ENCODE measurements at places on chromosomes 3 and 15.
A peak's percentile ranks its signal among the peaks of the same experiment; 100 is the strongest.

- DNase-seq = no peak
These were observed 233.4 kb downstream of the LSAMP start for GRCh38 chr3:116211901-116212300.

- no peak for DNase-seq
These were observed 237.1 kb downstream of the EBLN2 start for GRCh38 chr3:73298243-73299183.

- DNase-seq = peak; percentile 14
These were observed 86.4 kb downstream of the POLR2M start for GRCh38 chr15:57792724-57793449.

DNA sequence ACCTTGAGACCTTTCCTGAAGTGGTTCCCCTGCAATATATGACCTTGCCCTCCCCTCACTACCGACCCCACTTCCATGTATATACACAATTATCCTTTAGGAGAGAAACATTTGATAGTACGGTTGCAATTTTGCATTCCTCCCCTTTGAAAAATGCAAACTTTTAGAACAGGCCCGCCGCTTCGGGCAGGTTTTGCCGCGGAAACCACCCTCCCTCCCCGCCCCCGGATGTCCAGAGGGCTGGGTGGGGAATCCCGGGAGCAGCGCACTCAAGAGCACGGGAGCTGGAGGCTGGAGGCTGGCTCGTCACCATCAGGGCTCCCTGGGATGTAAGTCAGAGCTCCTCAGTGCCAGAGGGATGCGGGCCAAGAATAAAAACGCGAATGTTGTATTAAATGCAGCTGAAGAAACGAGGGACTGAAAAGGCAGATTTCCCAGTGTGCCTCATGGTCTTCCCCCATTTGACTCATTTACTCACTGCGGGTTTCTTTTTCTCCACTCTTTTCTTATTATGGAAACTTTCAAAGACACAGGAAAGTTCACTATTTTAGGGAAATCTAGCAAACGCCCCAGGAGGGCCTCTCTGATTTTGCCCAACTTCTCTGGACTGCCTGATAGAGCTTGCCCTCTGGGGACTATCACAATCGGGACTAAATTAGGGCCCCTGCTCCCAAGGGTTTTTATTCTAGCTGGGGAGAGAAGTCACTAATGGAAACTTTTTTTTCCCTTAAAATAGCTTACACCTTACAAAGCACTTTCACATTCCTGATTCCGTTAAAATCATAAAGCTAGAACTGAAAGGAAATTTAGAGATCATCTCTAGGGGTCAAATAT, 2.9 kb upstream of the USP3 start:
- DNase-seq = no peak

GRCh38 chr3:53250453-53250852, 5.4 kb downstream of the TKT start:
- DNase-seq = no peak

DNA sequence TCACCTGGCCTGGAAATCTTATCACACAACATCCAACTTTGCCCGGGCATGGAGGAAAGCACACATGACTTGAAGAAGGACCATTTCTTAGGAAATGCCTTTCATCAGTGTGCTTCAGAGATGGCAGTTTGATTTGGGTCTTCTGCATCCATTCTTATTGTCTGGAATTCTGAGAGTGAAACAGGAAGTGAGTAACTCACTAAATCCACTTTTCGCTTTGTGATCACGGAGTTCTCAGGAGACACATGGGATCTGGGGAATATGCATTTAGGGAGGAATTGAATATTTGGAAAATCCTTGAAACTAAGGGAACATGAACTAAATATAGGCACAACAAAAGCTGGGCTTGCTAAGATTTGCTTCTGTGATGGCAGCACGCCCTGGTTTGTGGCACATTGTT, 212.5 kb upstream of the FEZF2 start:
- DNase-seq = no peak

DNA sequence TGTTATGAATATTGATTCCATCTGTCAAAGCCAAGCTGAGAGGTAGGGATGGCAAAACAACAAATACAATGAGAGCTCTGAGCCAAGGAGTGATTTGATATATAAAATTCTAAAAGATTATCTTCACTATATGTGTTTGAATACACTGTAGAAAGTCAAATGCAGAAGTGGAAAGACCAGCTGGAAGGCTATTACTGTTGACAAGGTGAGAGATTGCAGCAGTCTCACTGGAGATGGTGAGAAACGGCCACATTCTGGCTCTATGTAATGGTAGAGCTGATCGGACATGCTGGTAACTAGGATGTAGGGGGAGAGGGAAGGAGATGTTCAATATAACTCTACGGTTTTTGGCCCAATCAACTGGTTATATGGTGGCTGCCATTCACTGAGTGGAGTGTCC, 434.2 kb upstream of the SUCLG2 start:
- no peak for DNase-seq

DNA sequence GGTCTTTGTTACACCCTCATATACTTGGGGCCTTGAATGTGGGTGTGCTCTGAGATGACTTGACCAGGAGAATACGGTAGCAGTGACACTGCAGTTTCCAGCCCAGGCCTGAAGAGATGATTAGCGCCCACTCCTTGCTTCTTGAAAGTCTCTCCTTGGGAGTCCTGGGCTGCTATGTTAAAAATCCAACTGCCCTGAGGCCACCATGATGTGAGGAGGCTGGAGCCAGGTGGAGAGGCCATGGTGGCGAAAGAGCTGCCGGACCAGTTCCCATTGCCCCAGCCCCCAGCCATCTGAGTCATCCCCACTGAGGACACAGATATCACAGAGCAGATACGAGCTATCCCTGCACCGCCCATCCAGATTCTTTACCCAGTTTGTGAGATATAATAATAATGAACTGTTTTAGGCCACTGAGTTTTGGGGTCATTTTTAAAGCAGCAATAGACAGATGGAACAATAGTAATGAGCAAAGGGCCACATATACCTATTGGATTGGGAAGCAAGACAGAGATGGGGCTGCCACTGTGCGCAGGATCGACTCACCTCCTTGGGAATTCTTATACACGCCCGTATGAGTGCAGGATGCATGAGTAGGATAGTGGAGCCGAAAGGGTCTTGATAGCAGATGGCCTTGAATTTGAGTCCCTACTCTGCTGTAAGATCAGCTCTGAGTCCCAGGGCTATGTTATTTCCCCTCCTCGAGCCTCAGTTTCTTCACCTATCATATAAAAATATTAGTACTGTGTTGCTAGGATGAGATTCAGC, 12.1 kb upstream of the GATA2 start:
- DNase-seq = no peak

GRCh38 chr3:44093531-44093930, 148.2 kb upstream of the TOPAZ1 start:
- no peak for DNase-seq

DNA sequence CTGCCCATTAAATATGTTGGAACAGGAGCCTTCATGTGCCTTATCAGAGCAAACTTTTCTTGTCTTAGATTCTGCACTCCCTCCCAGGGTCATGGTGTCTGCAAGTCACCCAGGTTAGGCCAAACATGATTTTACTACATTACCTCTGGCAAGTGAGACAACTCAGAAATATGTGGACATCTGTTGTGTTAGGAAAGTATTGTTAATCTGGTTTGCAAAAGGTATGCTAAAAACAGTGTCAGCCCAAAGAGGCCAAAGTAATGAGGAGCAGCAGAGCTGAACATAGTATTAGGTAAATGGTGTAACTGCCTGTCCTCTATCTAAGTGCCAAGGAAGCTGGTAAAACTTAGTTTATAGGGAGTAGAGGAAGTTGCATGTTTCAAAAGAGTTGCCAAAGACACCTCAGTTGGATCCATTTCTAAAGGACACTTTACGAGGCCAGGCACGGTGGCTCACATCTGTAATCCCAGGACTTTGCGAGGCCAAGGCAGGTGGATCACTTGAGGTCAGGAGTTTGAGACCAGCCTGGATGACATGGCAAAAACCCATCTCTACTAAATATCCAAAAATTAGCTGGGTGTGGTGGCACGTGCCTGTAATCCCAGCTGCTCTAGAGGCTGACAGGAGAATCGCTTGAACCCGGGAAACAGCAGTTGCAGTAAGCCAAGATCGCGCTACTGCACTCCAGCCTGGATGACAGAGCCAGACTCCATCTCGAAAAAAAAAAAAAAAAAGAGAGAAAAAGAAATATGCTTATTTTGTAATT, 22.5 kb upstream of the PPIB start:
- no peak for DNase-seq

- no peak for DNase-seq
These were observed 43.7 kb downstream of the SRPRB start for GRCh38 chr3:133849346-133849745.

- no peak for DNase-seq
These were observed 23.1 kb downstream of the PLA2G4F start for GRCh38 chr15:42133356-42133755.

DNA sequence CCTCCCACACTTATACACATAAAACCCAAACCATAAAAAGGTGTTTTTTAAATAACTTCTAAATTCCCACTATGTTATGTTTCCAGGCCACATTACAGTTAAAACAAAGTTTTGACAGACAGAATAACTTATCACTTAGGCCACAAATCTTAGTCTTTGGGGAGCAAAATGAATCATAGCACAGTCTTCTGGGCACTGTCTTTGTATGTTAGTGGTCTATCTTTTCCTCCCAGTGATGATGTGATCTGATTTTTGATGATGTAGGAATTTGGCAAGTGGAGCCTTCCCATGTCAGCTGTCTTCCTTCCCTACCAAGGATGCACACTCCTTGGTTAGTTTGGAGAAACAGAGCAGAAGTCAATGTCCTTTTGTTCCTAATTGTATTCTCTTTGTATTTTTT, 67.3 kb downstream of the THSD4 start:
- DNase-seq = no peak

- DNase-seq = no peak
These were observed 78.8 kb upstream of the NSMCE3 start for GRCh38 chr15:29348336-29348914.

GRCh38 chr3:170419557-170420087, 954 bp downstream of the CLDN11 start:
- no peak for DNase-seq

- DNase-seq = no peak
These were observed 74.9 kb upstream of the CHRNB4 start for GRCh38 chr15:78715930-78716329.

- DNase-seq = no peak
These were observed 274.7 kb downstream of the RPLP1 start for GRCh38 chr15:69727121-69727924.

GRCh38 chr3:126035362-126036050, 48.4 kb downstream of the SLC41A3 start:
- DNase-seq = no peak

- DNase-seq = no peak
These were observed 35.1 kb downstream of the GJD2 start for GRCh38 chr15:34719695-34720094.

GRCh38 chr15:40702077-40702476, 7.1 kb downstream of the RAD51 start:
- no peak for DNase-seq

- DNase-seq = no peak
These were observed 80.7 kb upstream of the ALDH1L1 start for GRCh38 chr3:126261037-126261436.

GRCh38 chr15:68781766-68782588, 38.7 kb downstream of the ANP32A start:
- DNase-seq = no peak

GRCh38 chr15:93413745-93414144, 324.7 kb upstream of the RGMA start:
- no peak for DNase-seq

- no peak for DNase-seq
These were observed 71.5 kb upstream of the ADAMTSL3 start for GRCh38 chr15:83582381-83582780.

DNA sequence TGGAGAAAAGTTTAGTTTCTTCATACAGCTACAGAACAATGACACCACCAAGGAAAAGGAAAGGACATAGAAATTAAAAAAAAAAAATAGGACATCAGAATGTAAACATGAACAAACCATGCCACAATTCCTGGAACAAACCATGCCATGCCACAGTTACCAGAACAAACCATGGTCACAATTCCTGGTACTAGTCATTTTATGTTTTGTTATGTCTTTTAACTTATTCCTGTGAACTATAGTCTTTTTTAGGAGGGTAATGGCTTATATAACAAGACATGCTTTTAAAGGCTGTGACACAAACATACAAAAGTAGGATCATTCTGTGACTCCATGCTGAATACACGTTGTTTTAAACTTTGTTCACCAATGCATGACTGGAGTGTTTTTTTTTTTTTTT, 42.8 kb downstream of the CD47 start:
- DNase-seq = no peak

- no peak for DNase-seq
These were observed 14.2 kb downstream of the TMEM44 start for GRCh38 chr3:194618858-194619608.

DNA sequence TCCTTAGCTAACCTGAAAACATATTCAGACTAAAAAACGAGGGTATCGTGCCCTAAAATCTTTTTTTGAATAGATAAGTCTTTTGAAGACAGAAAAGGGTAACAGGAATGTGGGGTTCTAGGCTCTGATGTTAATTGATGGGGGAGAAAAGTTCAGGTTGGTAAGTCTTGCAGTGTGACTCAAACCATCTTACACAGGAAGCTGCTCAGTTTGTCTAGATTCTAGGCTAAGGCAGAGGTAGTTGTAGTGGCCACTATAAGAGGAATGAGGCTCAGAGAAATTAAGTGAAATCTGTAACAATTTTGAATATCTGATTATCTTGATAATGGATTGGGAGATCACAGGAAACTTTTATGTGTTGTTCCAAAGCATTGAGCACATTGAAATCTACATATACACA, 267.9 kb downstream of the PDCD6IP start:
- DNase-seq = no peak

- no peak for DNase-seq
These were observed 221.2 kb upstream of the CNTN6 start for GRCh38 chr3:871651-872050.

GRCh38 chr3:178480795-178481194, 55.4 kb upstream of the KCNMB2 start:
- DNase-seq = no peak

- no peak for DNase-seq
These were observed 31.1 kb downstream of the AGTR1 start for GRCh38 chr3:148728753-148729152.

DNA sequence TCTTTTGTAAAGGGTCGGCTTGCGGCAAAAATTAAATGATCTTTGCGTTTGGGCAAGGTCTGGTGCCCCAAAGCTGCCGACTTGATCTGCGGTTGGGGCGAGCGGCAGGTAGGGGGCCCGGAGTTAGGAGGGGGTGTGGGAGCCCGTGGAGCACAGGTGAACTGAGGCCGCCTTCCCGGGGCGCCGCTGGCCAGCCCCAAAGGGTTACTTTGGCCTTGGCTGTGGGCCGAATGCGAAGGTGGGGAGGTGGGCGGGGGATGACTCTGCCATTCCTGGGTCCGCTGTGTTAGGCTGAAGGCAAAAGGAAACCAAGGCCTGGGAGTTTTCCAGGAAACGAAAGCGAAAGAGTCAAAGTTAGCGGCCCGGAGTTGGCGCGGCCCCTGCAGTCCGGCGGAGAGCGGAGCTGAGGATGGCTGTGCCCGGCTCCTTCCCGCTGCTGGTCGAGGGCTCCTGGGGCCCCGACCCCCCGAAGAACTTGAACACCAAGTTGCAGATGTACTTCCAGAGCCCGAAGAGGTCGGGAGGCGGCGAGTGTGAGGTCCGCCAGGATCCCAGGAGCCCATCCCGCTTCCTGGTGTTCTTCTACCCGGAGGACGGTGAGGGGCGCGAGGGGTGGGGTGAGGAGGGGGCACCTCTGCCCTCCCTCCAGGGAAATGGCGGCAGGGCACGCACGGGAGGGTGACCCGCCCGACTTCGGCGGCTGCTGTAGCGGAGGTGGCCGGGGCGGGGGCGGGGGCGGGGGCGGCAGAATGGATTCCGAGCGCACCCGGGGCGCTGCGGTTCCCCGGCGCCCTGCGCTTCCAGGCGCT, at the start of gene PARP14:
Gene PARP14 (plus strand): TSS at position 365 of the 809 bp plus-strand sequence. CDS start 45 bp downstream, at position 410.
- DNase-seq = peak; percentile 34

- DNase-seq = no peak
These were observed 149.2 kb upstream of the MITF start for GRCh38 chr3:69590111-69590510.
